Stimulated activated CD4-positive, alpha-beta T cell treated with anti-CD3 and anti-CD28 coated beads, Interleukin-15, amount 100 ng/mL, for 24 hours (primary cell): ENCODE measurements at places on chromosomes 2 and 18.

DNA sequence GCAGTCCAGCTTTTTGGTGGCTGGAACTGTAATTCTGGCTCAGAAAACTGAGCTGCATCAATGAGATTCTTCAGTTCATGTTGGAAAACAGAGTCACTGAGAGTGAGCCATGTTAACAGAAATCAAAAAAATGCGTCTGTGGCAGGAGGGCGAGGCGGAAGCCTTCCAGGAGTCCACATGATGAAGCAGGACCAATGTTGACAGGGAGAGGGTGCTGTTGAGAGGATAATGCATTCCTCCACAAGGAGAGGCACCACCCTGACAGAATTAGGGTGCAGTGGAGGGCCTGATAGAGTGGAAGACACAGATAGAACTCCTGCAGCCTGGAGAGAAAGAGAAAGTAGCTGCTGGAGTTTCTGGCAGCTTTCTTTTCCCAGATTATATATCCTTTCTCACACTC lies 111.5 kb downstream of the MGAT5 start:
- no peak for DNase-seq

GRCh38 chr2:120631236-120631635 lies 104.4 kb upstream of the GLI2 start:
- DNase-seq: no peak

- DNase-seq: peak; percentile 11
Measured at GRCh38 chr18:54958704-54959625, at the start of gene CCDC68. Gene CCDC68, minus strand, starts transcription at chr18:54959461. Its CDS starts 16,670 bp downstream, at chr18:54942791.

DNA sequence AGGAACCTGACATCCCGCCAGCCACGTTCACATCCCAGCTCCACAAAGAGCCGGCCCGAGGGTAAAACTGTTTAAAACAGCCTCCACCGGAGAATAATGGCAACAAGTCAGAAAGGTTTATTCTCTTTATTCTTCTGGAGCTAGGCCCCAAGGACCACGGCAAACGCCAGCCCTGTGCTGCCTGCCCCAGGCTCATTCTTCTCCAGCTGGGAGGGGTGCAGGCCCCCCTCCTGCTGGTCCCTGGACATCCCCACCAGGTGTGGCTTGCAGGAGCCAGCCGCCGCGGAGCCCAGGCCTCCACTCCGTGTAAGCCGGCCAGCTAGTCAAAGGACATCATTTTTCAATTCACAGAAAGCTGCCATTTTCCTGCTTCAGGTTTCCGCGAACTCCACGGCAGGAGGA lies 65.8 kb upstream of the SALL3 start:
- DNase-seq: no peak

- DNase-seq: no peak
Measured at GRCh38 chr2:131044075-131044756, 49.0 kb downstream of the FAM168B start.

DNA sequence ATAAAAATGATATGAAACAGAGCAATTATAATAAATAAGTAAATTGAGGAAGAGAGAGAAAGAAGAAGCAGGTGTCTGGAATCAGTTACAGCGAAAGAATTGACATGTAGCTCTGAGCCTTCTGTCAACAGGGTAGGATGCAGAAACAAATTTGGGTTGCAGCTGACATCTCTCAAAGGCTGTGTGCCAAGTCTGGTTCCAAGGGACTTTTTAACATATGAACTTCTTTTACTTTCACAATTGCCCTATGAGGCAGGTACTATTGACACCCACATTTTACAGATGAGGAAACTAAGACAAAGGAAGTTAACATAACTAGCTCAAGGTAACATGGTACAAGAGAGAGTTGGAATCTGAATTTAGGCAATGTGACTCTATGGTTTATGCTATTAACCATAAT lies 260.0 kb downstream of the ASXL3 start:
- DNase-seq: no peak
